Endothelial cell (in vitro differentiated cells): ENCODE measurements at places on chromosomes 3 and 15. TPM values are rescaled to one million over a fixed set of nuclear protein-coding genes. Genes with fewer than 3 reads are reported as not detected.

CD96 gene
- not detected for total RNA-seq

LINGO1 gene
- 18.8 TPM for total RNA-seq

DNA sequence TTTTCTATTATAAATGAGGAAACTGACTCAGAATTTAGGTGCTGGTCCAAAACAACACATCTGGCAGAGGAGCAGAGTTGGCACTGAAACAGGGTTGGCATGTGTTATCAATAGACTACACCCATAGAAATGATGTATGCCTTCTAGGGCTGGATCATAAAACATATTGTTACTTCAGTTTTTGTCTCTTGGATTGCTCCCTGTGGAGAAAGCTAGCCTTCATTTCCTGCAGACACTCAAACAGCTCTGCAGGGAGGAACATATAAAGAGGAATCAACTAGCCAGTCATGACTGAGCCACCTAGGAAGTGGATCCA lies 507 bp upstream of the MRPL3 start:
- no peak for DNase-seq

GRCh38 chr15:27358751-27359434 lies 387.9 kb downstream of the GABRG3 start:
- peak; percentile 59 for DNase-seq

DNA sequence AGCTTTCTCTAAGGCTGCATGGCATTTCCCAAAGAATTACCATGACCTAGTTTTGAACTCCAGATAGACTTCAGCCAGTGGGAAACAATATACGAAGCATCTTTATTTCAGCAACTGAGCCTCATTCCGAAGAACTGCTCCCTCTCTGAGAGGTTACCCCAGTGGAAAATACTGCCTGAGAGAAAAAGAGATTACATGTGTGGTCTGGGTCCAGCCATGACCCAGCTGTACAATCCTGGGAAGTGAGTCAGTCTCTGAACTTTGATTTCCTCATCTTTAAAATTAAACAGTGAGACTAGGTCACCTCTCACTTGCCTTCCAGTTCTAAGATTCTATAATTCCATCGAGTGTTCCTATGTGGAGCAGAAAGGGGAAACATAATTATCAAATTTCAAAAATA lies 42.4 kb downstream of the TNIK start:
- DNase-seq: no peak

GRCh38 chr3:189119950-189120349 lies 51.8 kb upstream of the TPRG1 start:
- no peak for DNase-seq

- no peak for DNase-seq
These were observed 5.0 kb downstream of the LMCD1 start for GRCh38 chr3:8506571-8507061.
